ENCODE measurements at places on chromosomes 2 and 18. TPM values are rescaled to one million over a fixed set of nuclear protein-coding genes. Genes with fewer than 3 reads are reported as not detected.

DNA sequence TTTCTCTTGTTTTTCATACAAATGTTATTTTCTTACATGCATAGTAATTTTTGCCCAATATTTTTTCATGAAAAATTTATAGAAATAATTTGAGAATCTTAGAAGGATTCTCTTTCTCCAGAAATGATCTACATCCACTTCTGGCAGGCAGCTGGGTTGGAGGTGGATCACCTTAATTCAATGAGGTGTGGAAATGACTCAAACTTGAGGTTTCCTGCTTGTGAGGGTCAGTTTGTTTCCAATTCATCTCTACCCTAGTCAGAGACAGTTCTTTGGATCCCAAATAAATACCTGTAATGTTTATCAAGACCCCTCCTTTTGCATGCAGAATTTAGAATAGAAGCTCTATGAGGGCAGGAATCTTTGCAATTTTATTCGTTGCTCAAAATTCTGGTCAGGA is 35.0 kb upstream of the DYNAP start:
- DNase-seq = no peak

The PDE1A gene
- 5.3 TPM for total RNA-seq

GRCh38 chr2:64485961-64486360 is 32.0 kb downstream of the LGALSL start:
- no peak for DNase-seq

The PSMG2 gene
- total RNA-seq = 44.7 TPM

DNA sequence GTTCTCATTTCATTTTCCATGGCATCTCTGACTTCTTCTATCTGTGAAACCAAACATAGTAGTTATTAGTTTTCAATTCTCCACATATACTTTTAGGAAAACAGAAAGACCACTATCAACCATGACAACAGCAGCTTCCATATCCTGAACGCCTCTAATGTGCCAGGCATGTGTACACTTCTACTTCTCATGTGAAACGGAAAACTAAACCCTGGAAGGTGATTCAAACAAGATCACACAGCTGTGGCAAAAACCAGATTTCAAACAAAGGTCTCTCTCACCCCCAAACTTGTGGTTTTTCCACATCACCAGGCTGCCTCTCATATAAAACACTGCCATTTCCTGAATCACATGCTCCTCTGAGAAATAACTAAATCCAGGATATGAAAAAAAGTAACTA is 41.8 kb downstream of the PTCD3 start:
- no peak for DNase-seq

The TFCP2L1 gene
- 1.00 TPM for total RNA-seq

- no peak for DNase-seq
These were observed 766 bp downstream of the SNTG2 start for GRCh38 chr2:951224-952006.

- DNase-seq = no peak
These were observed 820.0 kb downstream of the CPS1 start for GRCh38 chr2:211376410-211376809.

DNA sequence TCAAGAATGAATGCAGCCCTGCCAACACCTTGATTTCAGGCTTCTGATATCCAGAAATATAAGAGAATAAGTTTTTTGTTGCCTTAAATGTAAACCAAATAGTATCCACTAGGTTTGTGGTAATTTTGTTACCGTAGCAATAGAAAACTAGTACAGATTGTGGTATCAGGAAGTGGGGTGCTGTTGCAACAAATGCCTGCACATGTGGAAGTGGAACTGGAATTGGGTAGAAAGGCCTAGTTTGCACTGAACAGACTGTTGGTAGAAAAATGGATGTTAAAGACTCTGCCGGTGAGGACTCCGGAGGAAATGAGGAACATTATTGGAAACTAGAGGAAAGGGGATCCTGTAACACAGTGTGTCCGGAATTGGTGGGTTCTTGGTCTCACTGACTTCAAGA is 145.8 kb upstream of the MGAT5 start:
- no peak for DNase-seq

GRCh38 chr2:10064932-10065772 is 15.1 kb downstream of the CYS1 start:
- DNase-seq = no peak

- no peak for DNase-seq
These were observed 272.4 kb downstream of the AGAP1 start for GRCh38 chr2:235766278-235766677.

The KCTD1 gene
- 8.4 TPM for total RNA-seq

- DNase-seq = no peak
These were observed 46.5 kb downstream of the TRAK2 start for GRCh38 chr2:201404699-201405280.

The CASP10 gene
- 5.0 TPM for total RNA-seq

DNA sequence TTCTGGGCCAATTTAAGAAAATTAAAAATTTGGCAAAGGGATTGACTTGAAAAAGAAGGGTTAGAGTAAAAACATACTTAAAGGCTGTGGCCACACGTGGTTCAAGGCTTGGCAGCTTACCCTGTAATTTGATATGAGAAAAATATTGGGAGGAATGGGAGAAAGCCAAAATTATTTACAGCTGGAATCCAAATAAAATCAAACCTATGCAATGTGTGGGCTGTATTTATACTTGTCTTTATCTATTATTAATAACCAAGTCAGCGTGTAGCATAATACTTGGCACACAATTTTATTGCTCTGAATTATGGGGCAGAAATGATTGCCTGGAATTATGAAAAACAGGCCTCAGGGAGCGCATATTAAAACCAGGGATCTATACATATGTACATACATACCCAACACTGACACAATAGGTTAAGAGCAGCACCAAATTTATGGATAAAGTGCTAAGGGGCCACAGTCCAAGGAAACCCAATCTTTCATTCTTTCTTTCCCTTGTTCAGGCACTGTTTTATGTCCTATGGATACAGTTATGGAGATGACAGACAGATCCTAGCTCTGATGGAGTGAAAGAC is 35.6 kb downstream of the FAM124B start:
- DNase-seq = no peak

DNA sequence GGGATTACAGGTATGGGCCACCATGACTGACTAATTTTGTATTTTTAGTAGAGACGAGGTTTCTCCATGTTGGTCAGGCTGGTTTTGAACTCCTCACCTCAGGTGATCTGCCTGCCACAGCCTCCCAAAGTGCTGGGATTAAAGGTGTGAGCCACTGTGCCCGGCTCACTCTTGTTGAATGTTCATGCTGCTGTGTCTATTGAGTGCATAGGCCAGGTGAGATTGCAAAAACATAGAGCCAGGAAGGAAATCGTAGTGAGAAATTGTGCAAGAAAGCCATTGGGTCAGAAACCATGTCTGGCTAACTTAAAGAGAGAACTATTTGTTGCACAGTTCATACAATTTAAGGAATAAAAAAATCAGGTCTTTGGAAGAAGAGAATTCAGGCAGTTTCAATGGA is 45.5 kb upstream of the FZD5 start:
- no peak for DNase-seq

DNA sequence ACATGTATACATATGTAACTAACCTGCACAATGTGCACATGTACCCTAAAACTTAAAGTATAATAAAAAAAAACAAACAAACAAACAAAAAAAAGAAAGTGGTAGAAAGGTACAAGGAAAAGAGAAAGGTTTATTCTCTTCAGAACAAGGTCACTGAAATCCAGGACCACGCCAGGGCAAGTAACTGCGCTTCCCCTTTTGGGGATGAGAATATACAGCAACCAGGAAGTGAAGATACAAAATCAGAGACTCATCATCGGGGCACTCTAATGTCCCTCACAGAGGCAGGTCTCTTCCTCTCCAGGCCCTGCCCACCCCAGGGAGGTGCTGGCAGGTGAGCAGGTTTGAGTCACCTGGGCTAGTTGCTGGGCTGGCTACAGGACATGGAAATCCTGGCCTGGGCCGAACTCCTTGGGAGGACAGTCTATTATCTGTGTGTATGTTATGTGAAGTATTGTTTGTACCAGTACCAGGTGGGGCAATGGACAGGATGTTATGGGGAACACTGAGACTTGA is 100.4 kb upstream of the GPR45 start:
- DNase-seq = no peak

GRCh38 chr2:231450548-231450989 is 13.7 kb downstream of the NCL start:
- no peak for DNase-seq

DNA sequence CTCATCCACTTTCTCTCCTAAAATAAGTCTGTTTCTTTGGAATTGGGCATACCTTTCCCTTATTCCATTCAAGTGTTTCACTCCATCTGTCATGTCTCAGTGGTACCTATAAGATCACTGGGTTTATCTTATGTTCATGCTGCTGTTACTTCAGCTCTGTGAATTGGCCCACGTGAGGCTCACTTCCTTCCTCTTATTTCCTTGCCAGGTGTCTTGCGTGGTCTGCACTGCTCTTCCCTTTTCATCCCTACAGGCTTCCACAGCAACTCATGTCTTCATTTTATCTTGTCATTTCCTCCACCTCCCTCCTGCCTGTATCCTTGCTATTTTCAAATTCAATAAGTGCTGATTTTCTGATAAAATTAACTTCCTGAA is 159.1 kb upstream of the ALPP start:
- no peak for DNase-seq

GRCh38 chr18:64090876-64091275 is 58.0 kb downstream of the LINC00305 start:
- no peak for DNase-seq

The PROKR1 gene
- not detected for total RNA-seq
